ENCODE measurements at places on chromosomes 2 and 18.

GRCh38 chr2:101892377-101892776 lies 99.4 kb upstream of the IL1R2 start:
- no peak for DNase-seq

- DNase-seq, result peak; percentile 7
Measured at GRCh38 chr18:64017870-64018269, 48.0 kb downstream of the SERPINB8 start.

DNA sequence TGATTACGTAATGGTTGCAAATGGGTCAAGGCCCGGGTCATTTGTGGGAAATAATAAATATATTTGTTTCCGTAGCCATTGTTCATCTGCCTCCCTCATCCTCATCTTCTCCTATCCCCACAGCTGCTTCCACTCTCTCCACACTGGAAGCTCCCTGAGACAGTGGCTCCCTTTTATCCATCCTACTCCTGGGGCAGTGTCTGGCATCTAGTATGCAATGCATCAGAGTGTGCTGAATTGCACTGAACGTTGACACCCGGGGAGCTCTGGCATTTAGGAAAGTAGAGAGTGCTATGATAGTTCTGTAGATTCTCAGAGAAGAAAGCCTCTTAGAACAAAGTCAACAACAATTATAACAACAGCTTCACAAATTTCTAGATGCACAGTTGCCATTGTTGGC lies 45.5 kb upstream of the NAB1 start:
- DNase-seq, result no peak

DNA sequence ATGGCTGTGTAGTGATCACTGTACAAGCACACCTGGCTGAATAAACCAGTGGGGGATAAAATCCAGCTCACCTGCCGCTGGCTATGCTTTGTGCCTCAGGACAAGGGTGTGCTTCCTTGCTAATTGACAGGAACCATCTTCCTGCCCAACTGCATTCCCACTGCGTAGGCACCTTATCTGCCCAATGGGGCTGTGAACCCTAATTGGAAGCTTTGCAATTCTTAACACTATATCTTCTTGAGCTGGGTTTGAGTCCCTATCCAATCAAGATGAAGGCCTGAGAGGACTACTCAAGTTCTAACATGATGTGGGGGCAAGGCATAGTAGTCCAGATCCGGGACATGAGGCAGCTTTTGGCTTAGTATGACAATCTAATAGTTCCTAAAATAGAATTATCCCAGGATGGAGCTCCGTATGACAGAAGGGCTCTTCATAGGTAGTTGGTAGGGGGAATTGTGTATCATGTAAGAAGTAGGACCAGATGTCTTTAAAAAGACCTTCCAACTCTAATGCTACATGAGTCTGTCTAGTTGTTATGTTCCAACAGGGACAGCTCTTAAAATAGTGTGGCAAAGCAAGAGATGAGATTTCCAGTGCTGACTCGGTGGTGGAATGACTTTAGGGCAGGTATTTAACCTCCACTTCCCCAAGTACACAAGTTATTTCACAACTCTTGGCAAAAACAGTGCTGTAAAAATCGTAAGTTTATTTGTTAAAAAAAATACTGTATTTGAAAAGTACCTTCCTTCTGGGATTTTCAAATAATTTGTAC lies 2.3 kb upstream of the TMEM150A start:
- DNase-seq, result no peak

- DNase-seq, result no peak
Measured at GRCh38 chr2:4591261-4591660, 887.9 kb downstream of the DCDC2C start.

- no peak for DNase-seq
Measured at GRCh38 chr2:29351916-29352591, 236.8 kb downstream of the CLIP4 start.

- DNase-seq, result no peak
Measured at GRCh38 chr2:133480707-133481429, 87.4 kb downstream of the NCKAP5 start.

- no peak for DNase-seq
Measured at GRCh38 chr2:109110170-109110569, 18.8 kb upstream of the SH3RF3 start.

All from amniotic stem cell (primary cell).